ENCODE measurements at places on chromosomes 16 and 17. TPM values are rescaled to one million over a fixed set of nuclear protein-coding genes. Genes with fewer than 3 reads are reported as not detected.

- no peak for DNase-seq
Observed at GRCh38 chr17:76268015-76268749, 3.0 kb downstream of the UBALD2 start.

- peak; percentile 54 for DNase-seq
Observed at GRCh38 chr17:17766077-17766743, 70.6 kb downstream of the SREBF1 start.

GRCh38 chr16:2912330-2913199 lies 834 bp downstream of the FLYWCH1 start:
- peak; percentile 69 for DNase-seq

DNA sequence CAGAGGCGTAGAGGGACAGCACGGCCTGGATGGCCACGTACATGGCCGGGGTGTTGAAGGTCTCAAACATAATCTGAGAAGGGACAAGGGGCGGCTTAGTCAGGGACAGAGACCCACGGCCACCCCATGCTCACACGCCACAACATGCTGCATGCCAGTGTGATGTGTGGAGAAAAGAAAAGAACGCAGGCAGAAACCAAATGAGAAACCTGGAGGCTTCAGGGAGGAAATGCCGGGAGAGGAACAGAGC lies 1.1 kb downstream of the ACTG1 start:
- no peak for DNase-seq

- peak; percentile 99 for DNase-seq
Observed at GRCh38 chr16:2752035-2752849, at the start of gene SRRM2. SRRM2 (plus strand) TSS chr16:2752638; CDS start chr16:2756365, 3,727 bp downstream.

DNA sequence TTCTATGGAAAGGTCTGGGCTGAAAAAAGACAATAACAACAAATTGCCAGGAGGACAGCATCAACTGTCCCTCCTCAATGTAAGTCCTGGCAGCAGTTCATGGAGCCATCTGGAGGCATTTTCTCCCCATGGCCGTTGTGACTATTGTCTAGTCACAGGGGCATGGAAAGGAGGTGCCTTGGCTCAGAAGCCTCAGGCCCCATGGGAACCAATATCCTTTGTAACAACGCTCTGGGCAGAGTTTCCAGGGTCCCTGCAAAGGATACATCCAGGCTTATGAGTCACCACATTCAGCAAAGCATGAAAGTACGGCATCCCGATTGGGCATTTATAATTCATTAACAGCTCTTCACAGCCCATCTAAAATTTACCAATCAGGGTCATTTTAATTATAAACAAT lies 85.2 kb downstream of the GLG1 start:
- DNase-seq, result no peak

GRCh38 chr17:38325221-38325851 lies 18.4 kb downstream of the GPR179 start:
- peak; percentile 48 for DNase-seq

- peak; percentile 73 for DNase-seq
Observed at GRCh38 chr17:38508954-38509771, 80.9 kb downstream of the ARHGAP23 start.

DNA sequence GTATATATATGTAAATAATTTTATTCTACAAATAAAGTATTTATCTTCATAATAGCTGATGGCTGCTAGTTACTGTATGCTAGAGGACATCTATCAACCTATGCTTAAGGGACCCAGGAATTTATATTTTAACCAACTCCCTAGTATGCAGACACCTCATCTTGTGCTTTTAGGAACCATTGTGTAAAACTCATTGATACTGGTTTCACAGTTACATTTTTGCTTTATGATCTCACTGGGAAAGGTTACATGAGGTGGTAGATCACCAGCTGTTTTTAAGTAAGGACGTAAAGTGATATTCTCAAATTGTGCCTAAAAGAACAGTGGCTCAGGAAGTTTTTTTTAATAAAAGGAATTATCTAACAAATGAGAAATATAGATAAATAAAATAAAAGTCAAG lies 56.4 kb downstream of the VMP1 start:
- DNase-seq, result no peak

GRCh38 chr16:66491716-66492064 lies 58.2 kb downstream of the TK2 start:
- no peak for DNase-seq

DNA sequence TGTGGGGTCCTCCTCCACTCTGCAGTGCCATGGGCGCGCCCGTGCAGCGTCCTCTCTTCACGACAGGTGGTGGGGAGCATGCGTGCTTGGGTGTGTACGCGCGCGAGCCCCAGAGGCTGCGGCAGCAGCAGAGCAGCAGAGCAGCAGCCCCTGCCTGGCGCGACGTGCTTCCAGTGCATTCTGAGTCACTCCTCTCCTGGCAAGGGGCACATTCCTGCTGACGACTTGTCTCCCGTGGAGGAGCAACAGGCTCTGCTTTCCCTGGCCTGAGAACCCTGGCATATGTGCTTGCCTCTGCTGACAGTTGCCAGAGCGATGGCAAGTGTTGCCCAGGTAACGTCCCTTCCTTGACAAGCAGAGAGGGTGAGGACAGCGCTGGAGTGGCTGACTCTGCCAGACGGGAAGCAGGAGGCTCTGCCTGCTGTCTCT lies 133.8 kb upstream of the PLCG2 start:
- no peak for DNase-seq

- no peak for DNase-seq
Observed at GRCh38 chr16:70158261-70158939, 15.2 kb upstream of the CLEC18C start.

DNA sequence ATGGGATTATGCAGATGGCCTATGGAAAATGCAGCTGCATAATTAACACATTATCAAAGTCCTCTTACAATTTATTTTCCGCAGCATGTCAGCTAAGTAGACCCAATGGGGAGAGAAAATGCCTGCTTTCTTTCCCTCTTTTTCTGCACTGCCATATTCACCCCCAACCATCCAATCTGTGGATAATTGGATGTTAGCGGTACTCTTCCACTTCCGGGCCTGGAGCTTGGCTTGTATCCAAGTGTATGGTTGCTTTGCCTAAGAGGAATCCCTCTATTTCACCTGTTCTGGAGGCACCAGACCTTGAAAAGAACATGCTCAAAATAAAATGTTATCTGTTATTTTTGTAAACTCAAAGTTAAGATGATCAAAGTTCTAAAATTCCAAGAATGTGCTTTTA lies 41.1 kb upstream of the CACNG3 start:
- DNase-seq, result peak; percentile 71

DNA sequence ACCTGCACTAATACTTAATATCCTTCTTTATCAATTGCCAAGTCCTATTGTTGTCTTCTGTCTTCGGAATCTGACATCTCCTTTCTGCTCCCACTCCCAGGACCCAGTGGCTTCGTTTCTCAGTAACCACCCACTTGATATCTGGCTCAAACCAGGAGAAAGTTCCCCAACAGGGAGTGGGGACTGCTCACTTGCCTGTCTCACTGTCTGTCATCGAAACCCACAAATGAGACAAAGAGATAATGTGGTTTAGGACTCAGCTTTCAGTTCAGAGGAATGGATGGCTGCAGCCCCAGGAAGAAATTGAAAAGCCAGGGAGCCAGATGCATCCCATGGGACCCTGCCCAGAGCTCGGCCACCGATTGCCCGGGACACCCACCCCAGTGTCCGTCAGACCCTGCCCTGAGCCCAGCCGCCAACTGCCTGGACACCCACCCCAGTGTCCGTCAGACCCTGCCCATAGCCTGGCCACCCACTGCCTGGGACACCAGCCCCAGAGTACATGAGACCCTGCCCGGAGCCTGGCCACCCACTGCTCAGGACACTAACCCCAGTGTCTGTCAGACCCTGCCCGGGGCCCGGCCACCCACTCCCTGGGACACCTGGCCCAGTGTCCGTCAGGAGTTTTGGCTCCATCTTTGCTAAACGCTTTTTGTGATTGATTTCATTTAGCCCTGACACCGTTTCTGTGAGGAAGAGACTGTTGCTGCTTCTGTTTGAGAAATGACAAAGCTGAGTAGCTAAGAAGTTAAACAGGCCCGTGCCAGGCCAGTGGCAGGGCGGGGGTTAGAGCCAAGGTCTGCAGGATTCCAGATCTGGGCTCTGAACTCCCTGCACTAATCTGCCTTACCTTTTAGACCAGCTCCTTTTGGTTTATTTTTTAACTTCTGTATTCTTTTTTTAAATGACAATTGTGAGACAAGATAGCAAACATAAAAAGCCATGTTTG lies 251.4 kb downstream of the PHKB start:
- no peak for DNase-seq

GRCh38 chr17:49993423-49994060 lies 1.5 kb downstream of the DLX3 start:
- no peak for DNase-seq

GRCh38 chr16:68223072-68223471 lies 12.9 kb downstream of the ESRP2 start:
- no peak for DNase-seq

GRCh38 chr16:85150331-85150940 lies 38.2 kb upstream of the CIBAR2 start:
- no peak for DNase-seq

DNA sequence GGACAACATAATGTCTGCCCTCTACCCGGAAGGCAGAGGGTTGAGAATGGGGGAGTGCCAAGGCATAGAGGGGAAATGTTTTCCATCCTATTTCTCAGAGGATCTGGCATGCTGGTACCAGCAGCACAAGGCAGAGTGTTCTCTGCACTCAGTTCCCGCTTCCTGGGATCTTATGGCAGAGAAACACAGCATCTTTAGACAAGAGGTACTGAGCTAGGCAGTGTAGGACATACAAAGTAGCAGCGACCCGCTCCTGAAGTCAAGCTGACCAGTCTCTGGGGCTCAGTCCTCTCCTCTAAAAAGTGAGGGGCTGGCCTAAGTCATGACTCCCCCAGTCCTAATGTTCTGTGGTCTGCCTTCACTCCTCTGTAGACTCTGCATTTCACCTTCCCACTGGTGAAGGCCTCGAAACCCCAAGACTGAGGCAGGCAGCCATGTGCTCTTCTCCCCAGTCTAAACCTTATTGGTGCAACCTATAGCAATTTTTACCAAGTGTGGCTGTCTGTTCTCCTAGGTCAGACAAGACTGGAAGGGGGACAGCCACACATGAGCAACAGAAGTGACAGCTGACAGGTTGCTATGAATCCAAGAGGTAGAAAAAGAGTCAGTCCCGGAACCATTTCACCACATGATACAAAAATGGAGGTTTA lies 11.3 kb upstream of the TSPOAP1 start:
- no peak for DNase-seq

- peak; percentile 23 for DNase-seq
Observed at GRCh38 chr16:80175011-80175410, 365.8 kb upstream of the DYNLRB2 start.

GRCh38 chr17:1574697-1575471 lies 12.3 kb upstream of the PITPNA start:
- DNase-seq, result no peak

DNA sequence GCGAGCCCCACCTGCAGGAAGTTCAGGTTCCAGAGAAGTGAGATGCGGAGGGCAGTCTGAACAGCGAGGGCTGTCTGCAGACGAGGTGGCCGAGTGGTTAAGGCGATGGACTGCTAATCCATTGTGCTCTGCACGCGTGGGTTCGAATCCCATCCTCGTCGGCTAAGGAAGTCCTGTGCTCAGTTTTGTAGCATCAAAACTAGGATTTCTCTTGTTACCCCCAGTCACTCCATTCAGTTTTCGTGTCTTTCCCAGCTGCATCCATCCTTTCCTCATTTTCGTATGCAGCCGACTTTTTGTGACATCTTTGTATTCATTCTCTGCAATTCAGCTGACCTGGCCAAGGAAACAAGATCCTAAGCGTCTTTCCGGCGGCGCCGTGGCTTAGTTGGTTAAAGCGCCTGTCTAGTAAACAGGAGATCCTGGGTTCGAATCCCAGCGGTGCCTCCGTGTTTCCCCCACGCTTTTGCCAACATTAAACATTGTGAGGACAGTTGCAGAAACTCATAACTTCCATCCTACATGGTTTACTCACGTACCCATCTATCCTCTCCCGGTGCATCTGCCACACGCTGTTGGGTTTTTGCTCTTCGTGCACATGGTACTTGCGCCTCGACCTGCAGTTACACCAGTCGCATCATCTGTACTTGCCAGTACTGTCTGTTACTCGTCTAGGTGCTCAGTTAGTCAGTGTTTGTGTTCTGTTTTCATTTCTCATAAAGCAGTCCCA lies 3.0 kb downstream of the BORCS6 start:
- DNase-seq, result peak; percentile 89

- no peak for DNase-seq
Observed at GRCh38 chr17:22507823-22508222, 815.5 kb downstream of the KCNJ18 start.

- DNase-seq, result no peak
Observed at GRCh38 chr16:81756615-81757356, 22.3 kb upstream of the PLCG2 start.

DNA sequence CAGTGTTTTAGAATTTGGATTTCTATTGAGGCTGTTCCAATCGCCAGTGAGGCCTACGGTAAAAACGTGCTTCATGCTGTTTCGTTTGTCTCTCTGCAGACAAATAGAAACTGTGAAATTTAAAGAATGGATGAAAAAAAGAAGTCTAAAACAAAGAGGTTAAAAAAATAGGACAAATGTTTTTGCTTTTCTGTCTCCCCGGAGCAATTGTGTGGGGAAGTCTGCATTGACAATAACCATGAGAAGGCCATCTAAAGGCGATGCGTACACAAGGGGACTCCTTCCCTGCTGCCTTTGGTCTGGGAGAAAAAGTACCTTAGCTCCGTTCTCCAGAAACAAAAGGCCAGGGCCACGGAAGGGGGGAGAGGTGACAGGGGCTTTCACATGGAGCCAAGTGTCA lies 4.6 kb upstream of the ZFHX3 start:
- DNase-seq, result no peak

DNA sequence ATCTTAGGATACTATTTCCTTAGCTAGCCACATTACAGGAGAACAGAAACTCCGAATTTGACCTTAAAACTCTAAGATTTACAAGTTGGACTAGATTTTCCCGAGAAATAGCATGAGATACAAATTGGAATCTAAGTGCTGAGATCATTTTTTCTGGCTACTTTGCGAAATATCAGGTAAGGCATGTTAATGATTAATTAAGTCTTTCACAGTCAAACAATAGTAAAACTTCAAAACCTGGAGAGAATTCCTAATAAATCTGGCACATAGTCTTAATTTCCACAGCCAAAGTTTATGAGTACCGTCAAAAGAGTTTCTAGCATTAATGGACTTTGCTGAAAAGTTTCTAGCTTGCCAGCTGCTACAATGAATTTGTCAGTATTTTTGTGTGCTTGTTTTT lies 379.5 kb upstream of the TOM1L1 start:
- no peak for DNase-seq

DNA sequence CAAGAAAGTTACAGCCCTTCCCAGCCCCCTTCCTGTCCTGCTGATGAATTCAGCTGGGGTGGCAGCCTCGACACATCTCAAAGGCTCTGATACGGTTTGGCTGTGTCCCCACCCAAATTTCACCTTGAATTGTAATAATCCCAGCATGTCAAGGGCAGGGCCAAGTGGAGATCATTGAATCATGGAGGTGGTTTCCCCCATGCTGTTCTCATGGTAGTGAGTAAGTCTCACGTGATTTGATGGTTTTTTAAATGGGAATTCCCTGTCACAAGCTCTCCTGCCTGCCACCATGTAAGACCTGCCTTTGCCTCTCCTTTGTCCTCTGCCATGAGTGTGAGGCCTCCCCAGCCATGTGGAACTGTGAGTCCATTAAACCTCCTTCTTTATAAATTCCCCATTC lies 163.2 kb upstream of the FOXF1 start:
- DNase-seq, result no peak

The DNAJC7 gene
- 128 TPM for polyA plus RNA-seq

The CD300LB gene
- polyA plus RNA-seq, result 0.14 TPM

The ZNF385C gene
- polyA plus RNA-seq, result 7.3 TPM

The NPIPB13 gene
- 32.5 TPM for polyA plus RNA-seq

The BIRC5 gene
- 18.4 TPM for polyA plus RNA-seq

The TSNAXIP1 gene
- 14.9 TPM for polyA plus RNA-seq

The ORC6 gene
- 19.2 TPM for polyA plus RNA-seq

The MYO1D gene
- polyA plus RNA-seq, result 6.2 TPM

The MYL11 gene
- 11.4 TPM for polyA plus RNA-seq
